ENCODE measurements at places on chromosomes 3 and 15.

DNA sequence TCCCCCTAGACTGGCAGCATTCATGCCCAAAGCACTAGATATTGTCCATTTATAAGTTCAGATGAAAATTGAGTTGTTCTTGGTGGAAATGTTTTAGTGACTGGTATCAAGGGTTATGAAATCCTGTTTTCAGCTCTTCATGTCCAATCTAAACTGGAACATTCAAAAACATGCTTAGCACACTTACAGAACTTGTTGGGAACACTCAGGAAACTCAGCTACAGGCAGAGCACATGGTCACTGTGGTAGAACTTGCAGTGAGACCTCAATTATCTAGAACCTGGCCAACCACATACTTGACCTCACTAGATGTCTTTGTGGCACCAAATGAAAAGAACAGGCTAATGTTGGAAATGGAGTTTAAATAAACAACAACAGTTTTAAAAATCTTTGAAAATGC, 88.8 kb downstream of the SMAD3 start:
- DNase-seq = no peak

DNA sequence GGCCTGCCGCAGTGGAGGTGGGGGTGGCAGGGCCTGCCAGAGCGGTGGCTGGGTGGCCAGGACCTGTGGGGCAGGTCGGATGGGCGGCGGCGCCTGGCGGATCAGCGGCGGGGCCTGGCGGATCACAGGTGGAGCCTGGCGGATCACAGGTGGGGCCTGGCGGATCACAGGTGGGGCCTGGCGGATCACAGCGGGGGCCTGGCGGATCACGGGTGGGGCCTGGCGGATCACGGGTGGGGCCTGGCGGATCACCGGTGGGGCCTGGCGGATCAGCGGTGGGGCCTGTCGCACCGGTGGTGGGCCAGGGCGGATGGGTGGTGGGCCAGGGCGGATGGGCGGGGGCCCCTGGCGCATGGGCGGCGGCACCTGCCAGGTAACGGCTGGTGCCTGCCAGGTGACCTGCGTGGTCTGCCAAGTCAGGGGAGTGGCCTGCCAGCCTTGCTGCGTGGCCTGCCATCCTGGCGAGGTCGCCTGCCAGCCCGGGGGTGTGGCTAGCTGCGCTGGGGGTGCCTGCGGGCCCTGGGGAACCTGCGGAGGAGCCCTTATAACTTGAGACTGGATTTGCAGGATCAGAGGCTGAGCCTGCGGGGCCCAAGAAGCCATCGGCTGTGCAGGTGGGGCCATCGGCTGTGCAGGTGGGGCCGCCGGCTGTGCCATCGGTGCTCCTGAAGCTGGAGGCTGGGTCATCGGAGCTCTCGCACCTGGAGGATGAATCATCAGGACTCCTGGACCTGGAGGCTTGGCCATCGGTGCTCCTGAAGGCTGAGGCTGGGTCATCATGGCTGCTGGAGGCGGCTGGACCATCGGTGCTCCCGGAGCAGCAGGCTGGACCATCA, 1.3 kb downstream of the MAGEL2 start:
- no peak for DNase-seq

- DNase-seq = no peak
These were observed 56.4 kb downstream of the ZNF621 start for GRCh38 chr3:40581166-40581565.

GRCh38 chr15:29938361-29939335, 116.4 kb upstream of the TJP1 start:
- no peak for DNase-seq

DNA sequence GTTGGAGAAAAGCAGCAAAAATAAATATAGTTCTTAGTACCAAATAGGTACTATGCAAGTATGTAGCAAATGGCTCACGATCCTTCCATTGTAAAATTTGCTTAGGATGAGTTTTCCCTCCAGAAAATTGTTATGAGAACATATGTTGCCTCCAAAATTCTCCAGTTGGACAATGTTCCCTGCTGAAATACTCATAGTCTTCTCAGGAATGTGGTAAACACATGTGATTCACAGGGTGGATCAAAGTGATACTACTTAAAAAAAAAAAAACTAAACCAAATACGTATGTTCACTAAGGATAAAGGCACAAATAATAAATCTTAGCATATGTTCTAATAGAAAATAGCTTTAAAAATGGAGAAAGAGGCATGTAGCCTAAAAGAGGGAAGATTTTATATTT, 84.3 kb upstream of the ZNF385D start:
- DNase-seq = no peak

Data from stimulated activated CD4-positive, alpha-beta T cell treated with anti-CD3 and anti-CD28 coated beads, Interleukin-1b, Interleukin-23, amount 100 ng/mL, for 4 hours (primary cell).